ENCODE measurements at places on chromosomes 4 and X.

DNA sequence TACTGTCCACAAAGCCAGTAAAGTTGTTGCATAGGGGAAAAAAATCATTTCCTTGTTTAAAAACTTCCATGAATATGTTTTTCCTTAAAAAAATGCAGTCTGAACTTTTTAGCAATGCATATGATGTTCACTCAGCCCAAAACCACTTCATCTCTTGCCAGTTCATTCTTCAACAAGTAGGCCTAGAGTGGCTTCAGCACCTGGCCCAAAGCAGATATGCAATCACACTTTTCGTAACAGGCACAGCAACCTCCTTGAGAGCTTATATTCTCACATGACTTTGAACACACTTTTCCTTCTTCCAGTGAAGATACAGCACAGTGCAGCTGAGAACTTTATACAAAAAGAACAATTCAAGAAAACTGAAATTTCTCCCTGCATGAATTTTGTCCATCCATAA, 128.6 kb downstream of the ADAMTS3 start:
- no peak for DNase-seq
- H3K27ac ChIP-seq: no peak overlapping the region
- no peaks in the 10 kb centered on the region for H3K27me3 ChIP-seq
- peaks cover 8% of the 10 kb centered on the region for H3K4me1 ChIP-seq
- no peaks in the 10 kb centered on the region for H3K36me3 ChIP-seq

GRCh38 chr4:38529189-38530115, 134.5 kb upstream of the KLF3 start:
- DNase-seq: no peak
- no peaks in the 10 kb centered on the region for H3K27me3 ChIP-seq
- H3K36me3 ChIP-seq: no peaks in the 10 kb centered on the region
- no peak overlapping the region for H3K4me3 ChIP-seq
- peaks cover 39% of the 10 kb centered on the region for H3K4me1 ChIP-seq
- peak overlapping the region; percentile 82 for H3K27ac ChIP-seq

GRCh38 chr4:174663216-174663615, 140.9 kb upstream of the HPGD start:
- H3K36me3 ChIP-seq: no peaks in the 10 kb centered on the region
- H3K4me1 ChIP-seq: no peaks in the 10 kb centered on the region
- H3K4me3 ChIP-seq: no peak overlapping the region
- no peak for DNase-seq
- H3K27me3 ChIP-seq: peaks cover 3% of the 10 kb centered on the region

GRCh38 chr4:69096810-69097209, 536 bp downstream of the UGT2B7 start:
- no peaks in the 10 kb centered on the region for H3K36me3 ChIP-seq
- no peaks in the 10 kb centered on the region for H3K4me1 ChIP-seq
- no peak overlapping the region for H3K4me3 ChIP-seq
- no peak overlapping the region for H3K27ac ChIP-seq
- peaks cover 3% of the 10 kb centered on the region for H3K27me3 ChIP-seq
- no peak for DNase-seq

- H3K36me3 ChIP-seq: no peaks in the 10 kb centered on the region
- no peaks in the 10 kb centered on the region for H3K4me1 ChIP-seq
- no peak overlapping the region for H3K27ac ChIP-seq
Observed at GRCh38 chr4:80171656-80172055, 25.6 kb upstream of the PRDM8 start.

GRCh38 chr4:133802359-133803140, 399.0 kb downstream of the PABPC4L start:
- DNase-seq: no peak
- no peaks in the 10 kb centered on the region for H3K27me3 ChIP-seq
- no peaks in the 10 kb centered on the region for H3K36me3 ChIP-seq
- H3K4me1 ChIP-seq: no peaks in the 10 kb centered on the region

DNA sequence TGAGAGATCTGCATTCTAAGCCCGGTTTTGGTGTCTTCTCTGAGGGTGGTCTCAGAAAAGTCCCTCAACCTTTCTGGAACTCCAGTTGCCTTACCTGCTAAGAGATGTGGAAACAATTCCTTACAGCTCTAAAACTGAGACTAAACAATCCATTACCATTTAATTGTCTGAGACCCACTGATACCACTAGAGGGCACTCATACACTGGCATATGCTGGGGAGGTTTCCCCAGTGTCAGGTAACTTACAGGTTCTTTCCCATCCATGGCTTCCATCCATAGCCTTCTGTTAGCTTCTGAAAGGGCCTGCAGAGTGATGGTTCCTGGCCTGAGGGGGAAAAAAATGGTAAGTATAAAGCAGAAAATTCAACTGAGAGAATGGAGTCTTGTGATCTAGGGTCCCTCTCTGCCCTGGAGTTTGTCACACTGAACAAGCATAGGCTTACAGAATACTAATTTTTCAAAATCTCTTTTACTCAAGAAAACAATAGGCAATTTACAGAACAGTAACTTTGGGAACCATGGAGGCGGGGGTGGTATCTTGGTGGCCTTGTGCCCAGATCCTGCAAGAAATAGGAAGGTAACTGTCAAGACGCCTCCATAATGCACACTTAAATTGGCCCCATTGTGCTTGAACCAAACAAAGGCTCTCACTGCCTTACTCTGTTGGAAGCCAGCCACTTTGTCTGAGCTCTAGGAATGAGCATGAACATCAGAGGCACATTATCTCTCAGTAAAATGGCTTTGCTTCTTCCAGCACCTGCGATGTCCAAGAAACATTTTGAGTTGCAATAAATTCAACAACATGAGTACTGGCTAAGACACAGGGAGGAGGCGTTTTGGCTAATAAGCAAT, 236.1 kb downstream of the OPHN1 start:
- peaks cover 11% of the 10 kb centered on the region for H3K4me1 ChIP-seq
- H3K4me3 ChIP-seq: no peak overlapping the region
- H3K27ac ChIP-seq: no peak overlapping the region
- peak; percentile 28 for DNase-seq

DNA sequence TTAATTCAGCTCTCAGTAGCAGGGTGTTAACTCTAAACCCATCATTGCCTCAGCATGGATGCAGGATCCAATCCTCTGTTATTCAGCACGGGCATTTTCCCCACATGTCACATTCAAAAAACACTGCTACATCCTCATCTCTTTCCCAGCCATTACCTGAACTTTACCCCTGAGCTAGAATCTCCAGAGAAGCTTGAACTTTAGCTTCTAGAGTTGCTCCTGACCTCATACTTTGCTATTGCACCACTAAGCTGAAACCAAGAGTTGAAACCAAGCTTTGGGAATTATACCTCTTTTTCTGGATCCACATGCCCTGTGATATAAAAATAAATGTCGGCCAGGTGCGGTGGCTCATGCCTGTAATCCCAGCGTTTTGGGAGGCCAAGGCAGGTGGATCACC, 90.7 kb downstream of the SHROOM3 start:
- peaks cover 17% of the 10 kb centered on the region for H3K4me1 ChIP-seq
- H3K4me3 ChIP-seq: no peak overlapping the region
- no peak for DNase-seq
- H3K27ac ChIP-seq: no peak overlapping the region
- peaks cover 2% of the 10 kb centered on the region for H3K27me3 ChIP-seq
- H3K36me3 ChIP-seq: no peaks in the 10 kb centered on the region

GRCh38 chr4:48478273-48478672, 4.9 kb upstream of the SLC10A4 start:
- H3K4me1 ChIP-seq: no peaks in the 10 kb centered on the region
- no peak for DNase-seq
- no peak overlapping the region for H3K4me3 ChIP-seq
- H3K27ac ChIP-seq: no peak overlapping the region
- peaks cover 49% of the 10 kb centered on the region for H3K27me3 ChIP-seq

GRCh38 chrX:142204522-142205433, at the start of gene MAGEC2:
MAGEC2 (minus strand) TSS chrX:142205290; CDS start chrX:142203987, 1,303 bp downstream.
- H3K4me1 ChIP-seq: no peaks in the 10 kb centered on the region
- H3K4me3 ChIP-seq: no peak within 1 kb of the TSS
- no peak within 1 kb of the TSS for H3K27ac ChIP-seq

- no peak overlapping the region for H3K27ac ChIP-seq
- no peak overlapping the region for H3K4me3 ChIP-seq
- no peaks in the 10 kb centered on the region for H3K36me3 ChIP-seq
- H3K27me3 ChIP-seq: peaks cover 8% of the 10 kb centered on the region
- DNase-seq: no peak
Observed at GRCh38 chrX:15509845-15510244, 9.2 kb downstream of the BMX start.

DNA sequence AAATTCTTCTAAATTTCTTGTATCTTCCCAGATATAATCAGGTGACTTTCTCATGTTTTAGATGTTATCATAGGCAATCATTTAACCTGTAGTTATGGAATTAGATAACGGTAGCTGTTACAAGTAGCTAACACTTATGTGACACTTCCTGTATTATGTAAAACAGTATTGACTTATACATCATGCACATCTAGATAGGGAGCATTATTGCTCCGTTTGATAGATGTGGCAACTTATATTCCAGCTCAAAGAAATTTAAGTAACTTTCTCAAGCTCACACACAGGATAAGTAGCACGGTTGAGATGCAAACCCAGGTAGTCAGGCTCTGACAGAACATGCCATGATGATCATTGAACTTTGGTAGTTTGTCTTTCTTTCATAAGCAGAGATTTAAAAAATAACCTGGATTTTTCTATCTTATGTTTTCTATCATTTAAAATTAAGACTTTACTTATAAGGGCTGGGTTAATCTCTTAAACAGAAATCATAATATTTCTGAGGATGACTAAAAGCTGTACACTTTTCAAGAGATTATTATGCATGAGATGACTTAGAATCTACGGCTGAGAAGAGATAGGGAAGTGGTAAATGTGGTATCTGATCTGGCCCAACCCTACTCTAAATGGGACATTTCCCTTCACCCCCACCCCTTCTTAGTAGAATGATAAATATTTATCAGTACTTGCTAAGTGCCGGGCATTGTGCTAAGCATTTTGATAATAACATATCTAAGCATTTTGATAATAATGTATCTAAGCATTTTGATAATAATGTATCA, 69.1 kb upstream of the HPGD start:
- no peak overlapping the region for H3K4me3 ChIP-seq
- H3K4me1 ChIP-seq: no peaks in the 10 kb centered on the region
- H3K36me3 ChIP-seq: no peaks in the 10 kb centered on the region

- no peaks in the 10 kb centered on the region for H3K36me3 ChIP-seq
- peak overlapping the region; percentile 88 for H3K4me3 ChIP-seq
- DNase-seq: peak; percentile 30
- peaks cover 57% of the 10 kb centered on the region for H3K27me3 ChIP-seq
- H3K27ac ChIP-seq: no peak overlapping the region
- H3K4me1 ChIP-seq: peaks cover 30% of the 10 kb centered on the region
Observed at GRCh38 chr4:92304606-92305005, 840 bp downstream of the GRID2 start.

DNA sequence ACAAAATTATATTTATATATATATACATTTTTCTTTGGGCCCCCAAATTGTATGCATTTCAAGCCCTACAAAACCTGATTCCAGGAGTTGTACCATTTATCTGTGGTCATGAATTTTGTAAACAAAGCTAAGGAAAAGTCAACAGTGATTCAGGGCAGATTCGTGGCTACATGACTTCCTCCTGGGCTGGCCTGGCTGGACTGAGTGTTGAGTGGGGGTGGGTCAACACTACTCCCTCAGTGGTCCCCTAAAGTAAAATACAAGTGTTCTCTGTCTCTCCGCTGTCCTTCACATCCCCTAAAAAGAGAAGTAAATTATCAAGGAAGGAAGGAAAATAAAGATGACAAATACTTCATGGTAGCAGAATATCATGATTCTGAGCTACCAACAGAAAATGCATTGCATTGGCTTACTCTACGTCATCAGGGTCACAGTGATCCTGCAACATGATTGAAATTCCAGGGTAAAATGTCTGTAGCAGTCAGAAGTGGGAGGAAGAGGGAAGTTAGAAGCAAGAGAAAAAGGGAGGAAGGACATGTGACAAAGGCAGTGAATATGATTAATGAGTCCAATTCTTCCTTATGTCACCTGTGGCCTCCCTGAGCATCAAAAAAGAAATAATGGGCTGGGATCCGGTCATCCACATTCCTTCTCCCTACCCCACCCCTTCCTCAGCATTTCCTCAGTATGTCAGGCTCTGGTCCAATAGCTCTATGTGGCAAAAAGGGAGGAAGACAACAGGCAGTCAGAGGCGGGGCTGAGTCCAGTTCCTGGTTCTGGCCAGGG, 42.4 kb upstream of the MYOZ2 start:
- H3K27me3 ChIP-seq: no peaks in the 10 kb centered on the region
- DNase-seq: no peak
- H3K4me1 ChIP-seq: peaks cover 14% of the 10 kb centered on the region
- H3K4me3 ChIP-seq: no peak overlapping the region
- no peaks in the 10 kb centered on the region for H3K36me3 ChIP-seq

GRCh38 chrX:107506596-107507031, 57.2 kb downstream of the FRMPD3 start:
- H3K4me1 ChIP-seq: peaks cover 23% of the 10 kb centered on the region
- H3K27me3 ChIP-seq: peaks cover 74% of the 10 kb centered on the region
- H3K27ac ChIP-seq: no peak overlapping the region

DNA sequence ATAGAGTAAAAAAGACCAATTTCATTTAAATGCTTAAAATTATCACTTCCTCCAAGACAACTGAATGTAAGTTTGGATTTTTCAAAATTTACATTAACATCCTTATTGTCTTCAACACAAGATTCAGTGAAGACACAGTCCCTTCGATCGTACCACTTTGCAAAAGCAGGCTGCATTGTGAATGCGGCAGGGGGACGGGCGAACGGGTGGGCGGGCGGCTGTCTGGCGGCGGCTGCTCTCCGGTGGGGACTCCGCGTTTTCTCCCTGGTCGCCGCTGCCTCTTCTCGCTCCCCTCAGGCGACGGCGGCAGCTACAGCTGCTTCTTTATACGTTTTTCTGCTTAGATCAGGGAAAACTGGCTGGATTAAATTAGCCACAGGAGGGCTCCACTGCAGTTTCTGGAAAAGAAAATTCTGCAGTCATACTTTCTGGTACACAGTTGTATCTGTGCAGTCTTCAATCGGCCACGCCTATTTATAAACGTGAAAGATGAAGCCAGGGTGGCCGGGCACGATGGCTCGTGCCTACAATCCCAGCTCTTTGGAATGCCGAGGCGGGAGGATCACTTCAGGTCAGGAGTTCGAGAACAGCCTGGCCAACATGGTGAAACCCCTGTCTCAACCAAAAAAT, 33.9 kb upstream of the HPF1 start:
- H3K4me3 ChIP-seq: peak overlapping the region; percentile 54
- DNase-seq: peak; percentile 75
- H3K27me3 ChIP-seq: peaks cover 56% of the 10 kb centered on the region
- H3K36me3 ChIP-seq: no peaks in the 10 kb centered on the region
- no peak overlapping the region for H3K27ac ChIP-seq

- H3K4me3 ChIP-seq: no peak overlapping the region
- no peaks in the 10 kb centered on the region for H3K4me1 ChIP-seq
- no peaks in the 10 kb centered on the region for H3K36me3 ChIP-seq
Observed at GRCh38 chr4:108683479-108683878, 33.1 kb downstream of the OSTC start.

DNA sequence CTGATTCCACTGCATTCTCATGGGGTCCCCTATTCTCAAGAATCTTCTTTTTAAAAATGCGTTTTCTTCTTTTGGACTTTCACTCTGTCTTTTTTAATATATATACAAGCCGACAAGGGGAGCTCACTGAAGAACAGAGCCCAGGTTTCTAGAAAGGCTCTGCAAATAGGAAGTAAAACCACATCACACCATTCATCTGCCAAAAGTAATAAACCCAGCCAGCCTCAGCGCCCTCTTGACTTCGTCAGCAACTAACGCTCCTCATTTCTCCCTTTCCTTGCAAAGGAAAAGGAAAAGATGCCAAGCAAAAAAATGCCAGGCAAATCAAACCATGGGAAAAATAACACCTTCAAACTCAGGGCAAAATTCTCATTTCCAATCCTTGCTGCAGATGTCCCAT, 136.4 kb downstream of the HHIP start:
- H3K27ac ChIP-seq: no peak overlapping the region
- peaks cover 7% of the 10 kb centered on the region for H3K27me3 ChIP-seq
- no peak for DNase-seq
- no peak overlapping the region for H3K4me3 ChIP-seq

All from nephron progenitor cell (in vitro differentiated cells).